ENCODE measurements at places on chromosomes 7 and 10.

GRCh38 chr10:13839430-13839990 lies 252.7 kb downstream of the PRPF18 start:
- no peak for DNase-seq

- no peak for DNase-seq
These were observed 377.6 kb downstream of the GPR158 start for GRCh38 chr10:25552283-25552919.

- no peak for DNase-seq
These were observed 196.4 kb downstream of the CREB5 start for GRCh38 chr7:28608731-28609130.

DNA sequence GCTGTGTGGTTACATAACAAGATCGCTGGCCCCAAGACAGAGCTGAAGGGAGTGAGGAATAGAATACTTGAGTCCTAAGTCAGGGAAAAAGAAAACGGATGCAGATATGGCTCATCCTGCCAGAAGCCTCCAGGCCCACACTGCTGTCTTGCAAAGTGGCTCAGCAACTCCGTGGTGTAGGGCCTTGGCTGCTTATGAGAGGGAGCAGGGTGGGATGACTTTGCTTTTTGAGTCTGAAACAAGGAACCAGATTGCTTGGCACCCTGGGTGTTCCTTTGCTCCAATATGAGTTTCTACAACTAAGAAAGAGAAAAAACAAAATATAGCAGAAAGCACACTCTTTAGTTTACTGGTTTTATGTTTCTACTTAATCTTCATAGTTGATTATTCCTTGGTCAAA lies 193.8 kb upstream of the WDR11 start:
- DNase-seq = no peak

GRCh38 chr7:151768805-151769187 lies 108.1 kb downstream of the PRKAG2 start:
- DNase-seq = no peak

GRCh38 chr7:29258951-29259350 lies 64.4 kb downstream of the CHN2 start:
- DNase-seq = no peak

DNA sequence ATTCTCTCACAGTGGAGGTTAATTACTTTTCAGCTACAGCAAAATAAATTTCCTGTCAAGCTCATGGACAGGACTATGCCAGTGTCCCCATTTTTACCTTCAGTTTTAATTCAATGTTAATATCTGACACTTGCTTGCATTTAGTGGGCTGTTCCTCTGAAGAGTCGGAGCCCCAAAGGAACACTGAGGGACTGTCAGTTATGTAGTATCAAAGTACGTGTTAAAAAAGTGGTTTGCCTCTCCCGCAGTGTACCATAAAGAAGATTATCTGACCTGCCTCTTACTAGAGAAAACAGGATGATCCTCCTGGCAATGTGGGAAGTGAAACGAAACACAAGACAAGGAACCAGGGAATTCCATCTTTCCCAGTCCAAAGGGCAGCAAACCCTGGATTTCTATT lies 1010.9 kb upstream of the PHF14 start:
- DNase-seq = no peak

GRCh38 chr7:146635205-146636032 lies 518.8 kb downstream of the CNTNAP2 start:
- no peak for DNase-seq

GRCh38 chr7:44638611-44639557 lies 32.5 kb downstream of the OGDH start:
- no peak for DNase-seq

GRCh38 chr7:128427289-128427891 lies 17.6 kb upstream of the IMPDH1 start:
- DNase-seq = no peak

GRCh38 chr10:74206746-74207145 lies 55.7 kb downstream of the ADK start:
- no peak for DNase-seq

GRCh38 chr7:132359743-132360142 lies 216.5 kb downstream of the PLXNA4 start:
- DNase-seq = no peak

GRCh38 chr7:3399858-3400257 lies 98.8 kb downstream of the SDK1 start:
- no peak for DNase-seq

- DNase-seq = no peak
These were observed 34.9 kb downstream of the PRKAR2B start for GRCh38 chr7:107079212-107079940.

DNA sequence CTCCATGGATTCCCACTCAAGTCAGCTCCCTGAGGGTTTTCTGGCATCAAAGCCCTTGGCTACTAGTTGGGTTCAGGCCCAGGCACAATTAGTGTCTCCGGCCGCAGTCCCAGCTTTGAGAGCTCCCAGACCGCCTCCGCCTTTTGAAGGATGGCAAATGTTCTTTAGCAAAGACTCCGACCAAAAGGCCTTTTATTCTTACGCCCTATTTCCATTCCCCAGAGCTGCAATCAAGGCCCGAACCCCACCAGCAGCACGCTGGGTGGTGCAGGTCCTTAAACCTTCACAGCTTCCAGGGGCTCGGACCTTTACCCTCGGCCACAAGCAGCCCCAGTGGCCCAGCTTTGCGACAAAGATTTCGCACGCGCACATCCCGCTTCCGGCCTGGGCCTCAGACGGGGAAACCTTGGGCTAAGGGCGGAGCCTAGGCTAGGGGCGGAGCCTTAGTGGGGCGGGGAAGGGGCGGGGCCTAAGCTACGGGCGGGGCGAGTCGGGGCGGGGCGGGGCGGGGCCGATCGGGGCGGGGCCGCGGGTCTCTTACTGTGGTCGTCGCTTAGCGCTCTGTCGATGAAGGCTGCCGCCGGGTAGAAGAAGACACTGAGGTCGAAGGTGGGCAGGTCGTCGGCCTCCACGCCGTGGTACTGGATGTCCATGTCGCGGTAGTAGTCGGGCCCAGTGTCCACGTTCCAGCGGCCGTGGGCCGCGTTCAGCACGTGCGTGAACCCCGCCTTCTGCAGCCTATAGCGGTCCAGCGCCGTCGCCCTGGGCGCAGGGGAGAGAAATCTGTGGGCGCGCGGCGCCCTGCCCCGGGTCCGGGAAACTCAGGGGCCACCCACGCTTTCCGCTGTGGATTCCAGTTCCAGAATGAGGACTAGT lies 68.0 kb upstream of the SAMD8 start:
- no peak for DNase-seq

GRCh38 chr10:35400595-35401268 lies 64.4 kb downstream of the CCNY start:
- no peak for DNase-seq

GRCh38 chr7:107564553-107565298 lies 955 bp downstream of the DUS4L start:
- no peak for DNase-seq

DNA sequence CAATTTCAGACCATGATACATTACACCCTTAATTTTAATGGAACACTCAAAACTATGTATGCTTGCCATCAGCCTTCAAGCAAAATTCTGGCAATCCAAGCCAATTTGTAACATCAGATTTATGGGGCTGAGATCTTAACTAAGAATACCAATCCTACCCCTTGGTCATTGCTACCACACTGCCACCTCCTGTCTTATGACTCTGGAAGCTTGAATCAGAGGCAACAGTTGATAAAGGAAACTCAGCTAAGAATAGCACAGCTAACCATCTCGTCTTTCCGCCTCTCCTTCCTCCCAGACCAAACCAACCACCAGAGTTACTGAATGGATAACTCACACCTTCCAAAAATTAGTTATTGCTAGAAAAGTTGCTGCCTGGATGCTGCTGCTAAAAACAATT lies 7.4 kb downstream of the IGF2BP3 start:
- no peak for DNase-seq

Measured in dorsolateral prefrontal cortex (tissue), 122 donors.